Naive thymus-derived CD4-positive, alpha-beta T cell (primary cell): ENCODE measurements at places on chromosomes 2 and 18.

- no peak for DNase-seq
Measured at GRCh38 chr2:141741652-141742051, 389.2 kb downstream of the LRP1B start.

DNA sequence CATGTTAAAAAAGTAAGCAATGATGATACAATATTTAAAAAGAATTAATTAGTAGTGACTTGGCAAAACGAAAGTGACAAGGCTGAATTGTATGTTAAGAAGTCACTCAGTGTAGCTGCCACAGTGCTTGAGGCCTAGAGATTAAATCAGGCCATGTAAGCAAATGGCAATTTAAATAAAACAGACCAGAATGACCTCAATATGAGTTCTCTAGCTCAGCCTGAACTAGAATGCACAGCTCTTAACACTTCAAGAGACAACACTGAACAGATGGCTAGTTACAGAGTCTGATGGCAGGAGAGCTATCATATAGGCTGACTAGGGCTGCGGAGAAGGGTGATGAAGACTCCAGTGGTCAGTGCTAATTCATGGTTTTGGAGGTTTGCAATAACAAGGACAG, 117.9 kb upstream of the ZBTB14 start:
- no peak for DNase-seq

DNA sequence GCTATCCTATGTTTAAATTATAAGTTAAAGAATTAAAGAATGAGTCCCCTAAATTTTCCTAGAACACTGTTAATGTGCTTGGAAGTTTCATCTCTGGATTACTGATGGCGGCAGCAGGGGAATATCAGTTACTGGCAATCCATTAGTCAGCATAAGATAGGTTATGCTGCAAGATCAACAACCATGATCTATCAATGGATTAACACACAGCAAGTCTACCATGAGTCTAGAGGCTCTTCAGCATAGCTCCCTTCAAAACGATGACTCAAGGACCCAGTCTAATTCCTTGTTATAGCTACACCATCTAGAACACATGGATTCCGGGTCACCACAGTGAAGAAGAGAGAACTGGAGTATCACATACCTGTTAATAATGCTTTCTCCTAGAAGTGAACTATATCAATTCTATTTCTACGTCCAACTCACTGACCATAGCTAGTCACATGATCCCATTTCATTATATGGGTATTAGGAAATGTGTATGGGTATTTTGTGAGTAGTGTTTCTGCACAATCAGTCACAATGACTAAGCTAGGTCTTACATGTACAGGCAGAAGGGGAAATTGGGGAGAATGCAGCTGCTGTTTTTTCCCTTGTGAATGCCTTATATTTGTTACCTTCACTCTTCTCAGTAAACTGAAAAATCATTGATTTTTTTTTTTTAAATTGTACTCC, 108.3 kb upstream of the MAPRE2 start:
- no peak for DNase-seq

DNA sequence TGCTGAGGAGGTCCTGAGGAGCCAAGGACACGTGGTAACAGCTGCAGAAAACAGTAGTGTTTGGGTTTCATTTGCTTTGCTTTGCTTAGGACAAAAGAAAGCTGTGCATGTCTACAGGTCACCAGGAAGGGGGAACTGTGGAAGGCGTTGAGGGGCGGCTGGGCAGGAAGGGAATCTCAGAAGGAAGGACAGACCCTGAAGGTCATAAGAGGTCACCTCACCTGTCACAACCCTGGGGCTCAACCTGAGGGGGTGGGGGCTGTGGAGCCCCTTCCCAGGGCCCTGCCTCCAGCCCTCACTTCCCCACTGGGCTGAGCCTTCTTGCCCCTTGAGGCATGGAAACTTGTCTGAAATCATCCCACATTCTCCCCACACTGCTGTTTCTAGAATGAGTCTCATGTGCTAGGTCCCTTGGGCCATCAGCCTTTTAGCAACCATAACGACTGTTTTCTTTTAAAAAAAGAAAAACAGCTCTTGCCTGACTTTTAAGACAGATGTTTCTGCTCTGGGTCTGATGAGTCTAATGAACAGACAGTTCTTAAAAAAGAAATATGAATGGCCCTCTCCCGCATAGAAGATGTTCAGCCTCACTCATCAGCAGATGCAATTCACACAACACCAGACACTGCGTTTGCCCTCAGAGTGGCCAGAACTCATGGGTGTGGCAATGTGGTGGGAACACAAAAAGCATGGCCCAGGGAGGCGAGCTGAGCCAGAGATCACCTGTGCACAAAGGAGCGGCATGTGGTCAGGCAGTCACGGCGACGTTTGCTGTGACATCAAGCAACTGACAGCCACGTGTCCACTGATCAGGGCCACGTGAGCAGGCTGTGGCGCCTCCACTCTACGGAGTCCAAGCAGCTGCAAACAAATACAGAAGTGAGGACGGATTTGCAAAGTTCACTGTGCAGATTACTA, 84.0 kb downstream of the SEPTIN10 start:
- no peak for DNase-seq
